ENCODE measurements at places on chromosomes 1 and 21.

GRCh38 chr21:25967181-25967900 is 203.2 kb downstream of the APP start:
- DNase-seq: no peak

DNA sequence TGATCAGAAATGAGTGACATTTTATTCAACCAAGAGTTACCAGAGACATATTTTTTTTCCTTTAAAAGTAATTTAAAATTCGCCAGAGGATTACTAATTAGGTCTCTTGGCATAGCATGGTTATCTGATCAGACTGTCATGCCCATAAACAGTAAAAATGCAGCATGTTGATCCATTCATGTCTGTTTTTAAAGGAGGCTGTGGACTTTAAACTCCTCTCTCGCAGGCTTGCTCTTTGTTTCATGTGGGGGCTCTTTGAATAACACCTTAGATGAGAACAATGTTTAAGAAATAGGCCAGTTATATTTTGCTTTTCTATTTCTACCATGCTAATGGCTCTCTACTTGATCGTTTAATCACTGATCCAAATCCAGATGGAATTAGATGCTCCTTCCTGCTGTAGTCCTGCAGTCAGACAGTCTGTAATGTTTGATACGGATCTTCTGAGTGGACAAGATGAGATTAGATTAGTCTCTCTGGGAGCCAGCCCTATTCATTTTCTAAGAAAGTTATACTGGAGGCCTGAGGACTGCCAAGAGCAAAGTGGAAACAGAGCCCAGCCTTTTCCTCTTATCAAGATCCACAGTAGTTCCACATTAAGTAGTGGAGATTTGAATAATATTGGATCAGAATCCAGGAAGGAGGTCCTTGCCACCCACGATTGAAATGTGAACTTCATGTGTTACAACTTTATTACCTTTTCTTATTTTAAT is 197.4 kb downstream of the HS2ST1 start:
- DNase-seq: no peak

- no peak for DNase-seq
These were observed at the start of gene TEX38 for GRCh38 chr1:46671554-46671953. Gene TEX38 (plus strand): TSS chr1:46671854. CDS start chr1:46671935, 81 bp downstream.

DNA sequence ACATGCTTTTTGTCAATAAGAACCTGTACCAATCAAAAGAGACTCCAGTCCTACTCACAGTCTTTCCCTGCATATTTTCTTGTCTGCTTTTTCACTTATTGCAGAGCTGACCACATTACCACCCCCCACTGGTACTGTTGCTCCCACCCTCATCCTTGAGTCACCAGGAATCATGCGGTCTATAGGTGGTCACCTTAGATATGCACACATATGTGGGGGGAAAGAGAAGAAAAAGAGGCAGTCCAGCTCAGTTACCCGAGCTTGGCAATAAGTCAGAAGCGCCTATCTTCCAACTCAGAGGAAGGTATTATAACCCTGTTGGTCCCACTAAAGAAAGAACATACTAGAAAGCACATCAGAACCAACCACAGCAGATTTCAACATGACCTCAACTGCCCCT is 119.2 kb downstream of the SMYD2 start:
- DNase-seq: no peak

- DNase-seq: no peak
These were observed 756 bp downstream of the ANKRD13C start for GRCh38 chr1:70353601-70354331.

GRCh38 chr1:153598309-153599172 is 14.4 kb downstream of the S100A16 start:
- no peak for DNase-seq

All from stimulated activated CD8-positive, alpha-beta memory T cell treated with anti-CD3 and anti-CD28 coated beads, Interleukin-12 subunit alpha, Interleukin-12 subunit beta, amount 100 ng/mL, for 4 hours (primary cell).